AML-193 (cell line): ENCODE measurements at places on chromosomes 5 and 9.

- no peak for DNase-seq
Observed at GRCh38 chr9:136882109-136882946, 4.0 kb upstream of the TRAF2 start.

- DNase-seq: no peak
Observed at GRCh38 chr5:139670369-139671095, 22.4 kb downstream of the CXXC5 start.

GRCh38 chr5:143662020-143662419, 149.9 kb upstream of the HMHB1 start:
- DNase-seq: no peak

DNA sequence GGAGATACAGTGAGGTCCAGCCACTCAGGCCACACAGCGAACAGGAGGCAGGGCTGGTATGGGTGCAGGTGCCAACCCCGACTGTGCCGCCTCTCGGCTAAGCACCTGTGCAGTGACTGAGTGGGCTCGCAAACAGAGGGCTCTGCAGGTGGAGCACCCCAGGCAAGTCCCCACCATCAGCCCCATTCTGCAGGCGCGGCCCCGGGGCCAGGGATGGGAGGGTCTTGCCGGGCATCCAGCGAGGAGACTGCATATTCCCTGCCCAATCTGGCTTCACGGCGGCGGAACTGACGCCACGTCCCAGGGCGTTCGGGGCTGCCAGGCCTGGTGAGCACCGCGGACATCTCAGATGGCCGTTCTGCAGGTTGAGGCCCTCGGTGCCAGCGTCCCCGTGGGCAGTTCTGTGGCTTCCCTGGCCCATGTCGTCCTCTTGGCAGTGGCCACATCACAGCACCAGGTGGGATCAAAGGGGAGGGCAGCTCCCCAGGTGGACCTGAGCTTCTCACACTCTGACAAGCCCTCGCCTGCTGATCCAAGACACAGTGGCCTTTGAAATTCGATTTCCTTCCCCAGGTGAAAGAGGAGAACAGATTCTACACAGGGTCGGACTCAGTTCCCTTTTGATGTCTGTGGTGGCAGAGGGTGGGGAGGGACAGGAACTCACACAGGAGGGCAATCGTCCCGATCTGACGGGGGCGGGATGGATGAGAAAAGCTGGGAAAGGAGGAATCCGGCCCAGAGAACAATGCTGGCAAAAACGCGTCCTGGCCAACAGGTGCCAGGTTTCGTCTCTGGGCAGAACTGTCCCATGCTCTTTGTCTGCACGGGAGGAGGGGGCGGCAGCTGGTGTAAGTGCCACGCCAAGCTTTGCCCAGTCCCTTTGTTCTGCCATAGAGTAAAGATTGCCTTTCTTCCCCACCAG, 18.8 kb downstream of the DBH start:
- DNase-seq: no peak

- DNase-seq: no peak
Observed at GRCh38 chr5:118249386-118249785, 739.0 kb downstream of the DTWD2 start.

DNA sequence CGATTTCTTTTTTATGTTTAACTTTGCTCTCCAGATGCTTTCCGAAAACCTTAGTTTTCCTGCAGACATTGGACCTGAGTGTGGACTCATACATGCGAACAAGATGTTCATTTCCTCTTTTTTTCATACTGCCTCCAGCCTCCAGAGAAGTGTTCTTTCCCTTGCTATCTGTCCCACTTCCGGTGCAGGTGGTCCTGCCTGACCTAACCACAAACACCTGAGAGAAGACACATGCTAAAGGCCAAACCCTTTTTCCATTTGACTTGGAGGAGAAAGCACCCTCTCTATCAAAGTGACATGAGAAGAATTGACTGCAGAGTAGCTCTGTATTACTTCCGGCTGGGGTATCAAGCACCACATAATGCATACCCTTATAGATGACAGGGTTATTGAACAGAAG, 334.0 kb downstream of the ARHGEF28 start:
- DNase-seq: no peak

DNA sequence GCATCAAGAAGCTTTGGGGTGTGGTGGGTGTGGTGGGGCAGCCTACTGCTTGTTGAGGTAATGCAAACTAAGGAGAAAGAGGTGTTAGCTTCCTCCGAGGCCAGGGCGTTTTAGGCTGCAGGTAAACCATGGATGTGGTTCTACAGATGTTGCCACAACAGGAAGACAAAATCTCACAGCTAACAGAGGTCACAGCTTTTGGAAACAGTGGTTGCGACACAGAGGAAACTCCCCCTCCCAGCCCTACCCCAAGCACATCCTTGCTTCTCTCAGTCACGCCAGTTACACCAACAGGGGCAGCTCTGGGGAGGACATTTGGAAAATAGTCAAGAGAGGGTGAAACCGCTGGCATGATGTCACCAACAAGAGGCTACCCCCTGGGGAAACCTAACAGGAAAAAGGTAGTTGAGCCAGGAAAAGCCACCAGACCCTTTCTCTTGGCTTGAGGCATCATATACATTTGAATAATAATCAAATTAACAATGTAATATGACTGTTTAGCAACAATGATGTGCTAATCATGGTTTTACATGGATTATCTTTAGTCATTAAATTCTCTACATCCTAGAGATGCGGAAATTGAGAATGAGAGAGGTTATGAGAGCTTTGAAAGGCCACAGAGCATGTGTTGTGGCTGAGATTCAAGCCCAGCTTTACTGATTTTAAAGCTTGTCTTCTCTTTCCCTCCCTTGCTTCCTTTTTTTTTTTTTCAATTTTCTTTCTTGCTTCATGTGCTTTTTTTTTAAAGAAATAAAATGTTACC, 82.2 kb upstream of the IL12B start:
- peak; percentile 89 for DNase-seq

- DNase-seq: no peak
Observed at GRCh38 chr5:168681556-168682183, 102.5 kb upstream of the PANK3 start.

DNA sequence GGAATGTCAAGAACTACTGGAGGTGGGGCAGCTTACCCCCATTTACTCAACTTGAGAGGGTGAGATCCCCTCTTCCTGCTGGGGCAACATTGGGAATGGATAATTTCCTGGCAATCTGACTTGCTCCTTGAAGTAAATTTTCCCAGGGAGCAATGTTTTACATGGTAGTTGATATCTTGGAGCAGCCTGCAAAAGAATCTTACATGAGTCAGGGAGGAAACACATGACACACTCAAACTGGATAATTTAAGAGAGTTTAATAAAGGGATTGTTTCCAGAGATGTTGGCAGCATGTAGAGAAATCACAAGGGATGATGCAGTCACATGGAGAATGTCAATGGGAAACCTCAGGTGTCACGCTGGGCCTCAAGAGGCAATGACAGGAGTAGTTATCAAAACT, 212.5 kb downstream of the GAS1 start:
- no peak for DNase-seq

GRCh38 chr5:134090522-134090921, 24.0 kb upstream of the TCF7 start:
- DNase-seq: no peak

DNA sequence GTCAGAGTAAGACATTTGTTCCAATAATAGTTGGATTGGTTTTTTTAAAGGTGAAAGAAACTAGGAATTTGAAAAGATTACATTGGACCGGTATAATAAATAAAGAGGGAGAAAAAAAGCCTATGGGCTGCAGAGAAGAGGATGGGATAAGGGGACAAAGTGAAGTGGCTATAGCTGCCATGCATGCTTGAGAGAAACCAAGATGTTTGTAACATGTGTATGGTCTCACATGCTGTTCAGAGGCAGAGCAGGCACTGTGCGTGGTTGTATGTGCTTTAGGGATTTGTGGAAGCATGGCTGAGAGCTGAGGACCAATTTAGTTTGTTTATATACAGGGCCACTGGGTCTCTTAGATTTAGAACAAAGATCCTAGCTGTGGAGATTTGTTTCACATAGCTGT, 32.7 kb downstream of the LNPEP start:
- DNase-seq: no peak

- peak; percentile 75 for DNase-seq
Observed at GRCh38 chr9:227860-228259, 13.2 kb downstream of the DOCK8 start.

DNA sequence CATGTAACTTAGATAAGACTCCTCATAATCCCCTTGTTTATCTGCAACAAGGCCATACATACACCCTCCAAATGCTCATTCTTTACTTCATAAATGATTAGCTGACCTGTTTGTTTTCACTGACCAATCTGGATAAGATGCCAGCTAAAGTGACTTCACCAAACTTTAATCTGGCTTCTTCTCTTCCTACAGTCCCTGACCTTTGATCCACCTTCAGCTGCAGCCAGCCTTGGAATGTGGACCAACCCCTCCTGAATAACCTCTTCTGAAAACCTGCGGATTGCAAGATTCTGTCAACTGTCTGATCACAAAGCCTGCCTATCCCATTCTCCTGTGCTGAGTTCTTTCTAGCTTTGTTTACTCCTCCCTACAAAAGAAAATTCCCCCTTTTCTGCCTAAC, 476.8 kb downstream of the LRRC70 start:
- no peak for DNase-seq

- DNase-seq: no peak
Observed at GRCh38 chr9:103988821-103989220, 105.3 kb upstream of the SMC2 start.

DNA sequence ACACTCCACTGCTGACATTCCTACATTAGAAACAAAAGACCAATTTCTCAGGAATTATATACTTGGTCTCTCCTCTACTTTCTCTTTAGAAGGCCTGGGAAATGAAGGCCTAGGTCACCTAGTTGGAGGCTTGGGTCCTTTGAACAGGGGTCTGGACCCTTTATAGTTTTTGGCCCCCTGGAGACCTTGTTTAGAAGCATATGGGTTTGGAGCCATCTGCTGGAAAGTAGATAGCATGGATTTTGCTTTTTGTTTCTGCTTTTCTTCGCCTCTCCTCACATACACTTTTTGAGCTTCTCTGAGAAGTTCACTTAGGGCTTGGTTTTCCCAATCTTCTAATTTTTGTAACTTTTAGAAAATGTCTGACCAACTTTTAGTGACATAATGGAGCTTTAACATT, 67.1 kb upstream of the CDK20 start:
- no peak for DNase-seq

DNA sequence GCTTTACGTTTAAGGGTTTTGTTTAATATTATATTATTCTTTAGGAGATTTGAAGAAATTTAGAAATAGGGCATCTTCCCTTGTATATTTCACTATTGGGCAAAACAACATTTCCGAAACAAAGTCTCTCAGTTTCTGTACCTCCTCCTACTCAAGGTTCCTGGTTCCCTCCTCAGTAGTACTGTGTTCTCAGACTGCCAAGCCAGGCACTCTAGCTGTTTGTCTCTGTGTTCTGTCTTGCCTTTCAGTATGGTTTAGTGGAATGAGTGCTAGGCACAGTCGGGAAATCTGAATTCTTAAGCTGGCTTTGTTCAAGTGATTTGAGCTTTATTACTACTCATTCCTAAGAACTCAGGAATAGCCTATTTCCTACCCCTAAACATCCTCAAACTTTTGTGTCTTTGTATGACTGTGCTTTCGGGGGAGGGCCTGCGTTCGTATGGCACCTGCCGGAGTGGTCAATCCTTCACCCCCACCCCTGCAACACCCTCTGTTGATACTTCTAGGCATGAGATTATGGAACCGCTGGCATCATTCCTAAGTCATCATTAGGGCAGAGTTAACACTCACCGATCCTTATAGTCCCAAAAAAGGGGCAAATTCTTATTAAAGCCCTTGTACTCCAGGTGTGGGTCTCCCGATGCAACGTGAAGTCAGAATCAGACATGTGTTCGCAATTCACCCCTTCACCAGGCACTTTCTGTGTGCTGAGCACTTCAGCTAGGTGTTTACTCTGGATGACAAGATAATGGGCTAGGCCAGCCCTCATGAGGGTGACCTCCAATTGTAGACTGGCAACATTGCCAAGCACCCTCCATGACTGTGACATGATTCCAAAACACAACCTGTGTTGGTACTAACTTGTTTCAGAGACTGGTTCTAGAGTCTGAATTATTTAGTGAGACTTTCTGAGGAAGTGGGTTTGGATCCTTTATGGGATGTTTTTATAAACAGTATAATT, 24.5 kb downstream of the SNX18 start:
- no peak for DNase-seq

DNA sequence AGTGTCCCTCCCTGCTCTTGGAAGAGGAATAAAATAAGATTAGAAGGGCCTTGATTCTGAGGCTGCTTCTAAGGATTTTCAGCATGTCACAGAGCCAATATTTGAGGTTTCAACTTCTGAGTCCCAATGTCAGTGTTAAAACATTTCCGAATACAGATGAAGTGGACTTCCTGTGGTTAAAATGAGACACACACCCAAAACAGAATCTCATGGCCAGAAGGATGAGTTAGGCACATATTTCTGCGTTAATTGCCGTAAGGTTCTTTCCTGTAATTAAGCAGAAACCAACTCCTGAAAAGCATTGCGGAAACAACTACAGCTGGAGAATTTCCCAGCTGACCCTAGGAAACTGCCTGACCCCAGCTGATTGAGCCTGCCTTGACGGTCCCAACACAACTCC, 10.4 kb upstream of the ZNF354B start:
- no peak for DNase-seq
